A549 treated with ZK216348 at 1 μM for 4 hours (cell line): ENCODE measurements at places on chromosomes 4 and X. TPM values are rescaled to one million over a fixed set of nuclear protein-coding genes. Genes with fewer than 3 reads are reported as not detected.

The CNKSR2 gene
- 2.5 to 5.3 TPM (median 3.1 TPM) in 5 replicates for total RNA-seq

The SOD3 gene
- not detected in 5 replicates for total RNA-seq

The ASB12 gene
- not detected in 5 replicates for total RNA-seq

The TEX13B gene
- not detected in 5 replicates for total RNA-seq

The DMP1 gene
- not detected in 5 replicates for total RNA-seq

The TRIM61 gene
- total RNA-seq: not detected in 5 replicates

The GABRG1 gene
- total RNA-seq: not detected in 5 replicates

The ANOS1 gene
- 0.04 to 0.32 TPM (median 0.10 TPM) in 4 of 5 replicates, not detected in the other for total RNA-seq

The GPR173 gene
- 0.02 TPM in 1 of 5 replicates, not detected in the others for total RNA-seq

The SLC10A6 gene
- not detected in 5 replicates for total RNA-seq

The DIPK2B gene
- total RNA-seq: not detected in 5 replicates

The BANK1 gene
- total RNA-seq: 0.65 to 1.0 TPM (median 0.73 TPM) in 5 replicates

The TMEM156 gene
- total RNA-seq: 15.7 to 27.8 TPM (median 18.8 TPM) in 5 replicates

The S100P gene
- 34.1 to 83.8 TPM (median 64.8 TPM) in 5 replicates for total RNA-seq

The CXCL8 gene
- total RNA-seq: 3.6 to 20.1 TPM (median 9.4 TPM) in 5 replicates

The YY2 gene
- total RNA-seq: 1.9 to 2.8 TPM (median 2.4 TPM) in 5 replicates

The SH2D1A gene
- total RNA-seq: not detected in 5 replicates

The FREM3 gene
- not detected in 5 replicates for total RNA-seq

The SLC10A4 gene
- total RNA-seq: 4.3 to 9.3 TPM (median 8.2 TPM) in 5 replicates

The TBC1D9 gene
- total RNA-seq: 5.8 to 7.8 TPM (median 7.3 TPM) in 5 replicates

The STS gene
- 1.6 to 2.3 TPM (median 2.0 TPM) in 5 replicates for total RNA-seq

The GPR50 gene
- 0.12 to 0.26 TPM (median 0.13 TPM) in 4 of 5 replicates, not detected in the other for total RNA-seq

The PPARGC1A gene
- total RNA-seq: 0.05 to 0.11 TPM in 2 of 5 replicates, not detected in the others

The RNF175 gene
- not detected in 5 replicates for total RNA-seq

The TEX13C gene
- total RNA-seq: not detected in 5 replicates

The SYN1 gene
- 0.11 to 0.58 TPM (median 0.19 TPM) in 5 replicates for total RNA-seq

The MID1IP1 gene
- 20.1 to 40.3 TPM (median 34.9 TPM) in 5 replicates for total RNA-seq

The ENOPH1 gene
- 25.9 to 35.6 TPM (median 30.9 TPM) in 5 replicates for total RNA-seq

The ARAP2 gene
- 0.34 to 1.1 TPM (median 0.65 TPM) in 5 replicates for total RNA-seq

The TMEM175 gene
- total RNA-seq: 6.1 to 12.3 TPM (median 8.0 TPM) in 5 replicates

The STBD1 gene
- total RNA-seq: 8.7 to 10.5 TPM (median 9.9 TPM) in 5 replicates

The GUCY1B1 gene
- total RNA-seq: 0.20 to 0.33 TPM (median 0.26 TPM) in 5 replicates

The ZXDB gene
- total RNA-seq: 4.3 to 10.1 TPM (median 7.2 TPM) in 5 replicates

The AMER1 gene
- 2.1 to 3.3 TPM (median 2.6 TPM) in 5 replicates for total RNA-seq

The CENPE gene
- total RNA-seq: 4.0 to 8.9 TPM (median 7.3 TPM) in 5 replicates

The PDE6B gene
- not detected in 5 replicates for total RNA-seq
